HFFc6 (cell line): ENCODE measurements at places on chromosomes 3 and 15. TPM values are rescaled to one million over a fixed set of nuclear protein-coding genes. Genes with fewer than 3 reads are reported as not detected.

DNA sequence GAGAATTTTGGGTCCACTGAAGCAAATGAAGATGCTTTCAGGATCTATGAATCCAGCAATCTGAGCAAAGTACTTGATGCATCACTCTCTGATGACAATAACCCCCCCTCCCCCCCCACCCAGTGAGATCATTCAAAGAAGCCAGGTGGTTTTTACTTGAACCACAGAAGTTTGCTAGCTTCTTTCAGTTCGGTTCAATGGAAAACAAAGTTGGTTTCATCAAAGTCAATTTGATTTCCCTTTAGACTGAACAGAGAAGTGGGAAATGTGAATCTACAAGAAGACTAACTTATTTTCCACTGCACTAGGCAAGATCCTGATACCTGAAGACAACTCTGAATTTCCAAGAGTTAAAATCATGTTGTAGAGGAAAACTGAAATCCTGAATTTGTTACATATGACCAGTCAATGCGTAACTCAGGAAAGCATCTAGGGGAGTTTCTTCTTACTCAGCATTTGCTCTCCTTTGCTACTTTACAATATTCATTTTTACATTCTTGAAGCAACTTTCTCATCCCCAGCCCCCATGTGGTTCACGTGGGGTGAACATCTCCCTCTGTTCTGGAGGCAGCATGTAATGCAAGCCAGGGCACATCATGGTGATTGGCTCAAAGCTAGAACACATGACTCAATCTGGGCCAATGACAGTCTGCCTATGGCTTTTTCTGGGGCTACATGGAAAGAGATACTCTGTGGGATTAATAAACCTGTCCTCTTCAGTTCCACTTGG is 572.6 kb downstream of the FOXP1 start:
- no peak for DNase-seq

- no peak for DNase-seq
Measured at GRCh38 chr3:162443376-162443775, 946.8 kb downstream of the OTOL1 start.

GRCh38 chr3:107894998-107895397 is 195.8 kb downstream of the CD47 start:
- no peak for DNase-seq

GRCh38 chr15:61534986-61535385 is 305.9 kb upstream of the RORA start:
- DNase-seq: no peak

DNA sequence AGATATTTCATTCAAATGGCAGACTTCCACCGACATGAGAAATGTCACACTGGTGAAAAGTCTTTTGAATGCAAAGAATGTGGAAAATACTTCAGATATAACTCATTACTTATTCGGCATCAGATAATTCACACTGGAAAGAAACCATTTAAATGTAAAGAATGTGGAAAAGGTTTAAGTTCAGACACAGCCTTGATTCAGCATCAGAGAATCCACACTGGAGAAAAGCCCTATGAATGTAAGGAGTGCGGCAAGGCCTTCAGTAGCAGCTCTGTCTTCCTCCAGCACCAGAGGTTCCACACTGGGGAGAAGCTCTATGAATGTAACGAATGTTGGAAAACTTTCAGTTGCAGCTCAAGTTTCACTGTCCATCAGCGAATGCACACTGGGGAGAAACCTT is 8.6 kb upstream of the ZNF621 start:
- DNase-seq: peak; percentile 15

DNA sequence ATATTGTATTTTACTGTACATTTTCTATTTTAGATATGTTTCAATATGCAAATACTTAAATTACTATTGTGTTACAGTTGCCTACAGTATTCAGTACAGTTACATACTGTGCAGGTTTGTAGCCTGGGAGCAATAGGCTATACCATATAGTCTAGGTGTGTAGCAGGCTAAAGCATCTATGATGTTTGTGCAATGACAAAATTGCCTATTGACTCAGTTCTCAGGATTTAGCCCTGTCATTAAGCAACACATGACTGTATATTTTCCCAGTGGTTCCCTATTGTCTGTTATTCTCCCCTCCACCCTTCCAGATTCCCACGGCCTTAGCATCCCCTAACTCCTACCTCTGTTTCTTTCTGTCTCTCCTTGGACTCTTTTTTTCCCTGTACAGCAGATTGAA is 10.7 kb downstream of the MOBP start:
- no peak for DNase-seq

GRCh38 chr3:143450632-143451031 is 331.1 kb downstream of the CHST2 start:
- no peak for DNase-seq

GRCh38 chr15:41465822-41466421 is 27.8 kb upstream of the ITPKA start:
- peak; percentile 19 for DNase-seq

- DNase-seq: no peak
Measured at GRCh38 chr3:134880431-134880830, 85.4 kb downstream of the EPHB1 start.

- DNase-seq: no peak
Measured at GRCh38 chr3:43478118-43478785, 143.6 kb downstream of the ANO10 start.

GRCh38 chr15:35888815-35889214 is 342.9 kb upstream of the DPH6 start:
- DNase-seq: no peak

DNA sequence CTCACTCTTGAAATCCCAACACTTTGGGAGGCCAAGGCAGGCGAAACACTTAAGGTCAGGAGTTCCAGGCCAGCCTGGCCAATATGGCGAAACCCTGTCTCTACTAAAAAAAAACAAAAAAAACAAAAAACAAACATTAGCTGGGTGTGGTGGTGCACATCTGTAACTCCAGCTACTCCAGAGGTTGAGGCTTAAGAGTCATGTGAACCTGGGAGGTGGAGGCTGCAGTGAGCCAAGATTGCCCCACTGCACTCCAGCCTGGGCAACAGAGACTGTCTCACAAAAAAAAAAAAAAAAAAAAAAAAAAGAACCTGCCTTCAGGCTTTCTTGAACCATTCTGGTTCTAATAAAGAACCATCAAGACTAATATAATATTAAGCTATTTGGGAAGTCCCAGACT is 16.5 kb downstream of the ARPP19 start:
- DNase-seq: no peak

GRCh38 chr15:78149805-78150751 is 916 bp downstream of the IDH3A start:
- no peak for DNase-seq

DNA sequence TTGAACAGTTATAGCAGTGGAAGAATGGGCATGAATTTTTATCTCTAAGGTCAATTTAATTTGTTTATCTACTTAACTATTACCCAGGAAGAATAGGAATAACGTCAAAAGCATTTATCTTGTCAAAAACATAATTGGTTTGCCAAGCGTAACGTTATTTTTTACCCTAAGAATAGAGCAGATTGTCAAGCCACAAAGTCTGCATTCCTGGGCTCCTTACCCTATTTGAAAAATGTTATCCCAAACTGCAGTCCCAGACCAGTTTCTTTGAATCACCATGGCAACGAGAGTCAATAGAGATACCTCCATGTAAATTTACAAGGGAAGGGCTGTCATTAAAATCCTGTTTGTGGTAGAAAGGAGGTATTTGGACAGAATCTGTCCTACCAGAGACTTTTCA is 61.1 kb downstream of the CPNE4 start:
- DNase-seq: no peak

- DNase-seq: no peak
Measured at GRCh38 chr3:67291287-67292252, 293.5 kb downstream of the KBTBD8 start.

GRCh38 chr3:27533261-27533607 is 49.0 kb upstream of the SLC4A7 start:
- no peak for DNase-seq

DNA sequence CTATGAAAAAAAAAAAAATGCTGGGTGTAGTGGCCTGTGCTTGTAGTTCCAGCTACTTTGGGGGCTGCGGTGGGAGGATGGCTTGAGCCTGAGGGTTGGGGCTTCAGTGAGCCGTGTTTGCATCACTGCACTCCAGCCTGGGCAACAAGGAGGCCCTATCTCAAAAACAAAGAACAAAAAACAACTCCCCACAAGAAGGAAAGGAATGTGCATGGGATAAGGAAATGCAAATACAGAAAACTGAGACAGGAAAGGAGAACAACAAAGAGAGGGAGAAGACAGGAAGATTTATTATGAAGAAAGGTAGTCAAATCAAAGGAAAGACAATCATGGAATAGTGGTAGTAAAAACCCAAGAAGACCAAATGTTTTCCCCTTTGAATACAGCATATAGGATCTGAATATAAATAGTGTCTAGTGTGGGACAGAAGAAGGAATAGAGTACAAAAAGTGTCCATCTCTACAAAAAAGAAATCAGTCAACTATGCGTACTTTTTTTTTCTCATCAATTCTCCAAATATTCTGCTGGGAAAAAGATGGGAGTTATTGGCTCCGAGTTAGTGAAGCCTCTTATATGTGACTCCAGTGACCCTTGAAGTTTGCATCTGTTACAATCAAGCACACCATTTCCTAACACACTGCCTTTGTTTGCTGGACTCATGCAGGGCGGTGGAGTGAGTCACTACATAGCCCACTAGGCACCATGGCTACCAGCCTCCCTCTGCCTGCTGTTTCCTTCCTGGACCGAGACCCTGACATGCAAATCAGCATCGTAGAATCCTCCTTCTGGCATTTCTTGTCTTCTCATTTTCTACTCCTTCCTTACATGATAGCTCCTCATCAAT is 101.2 kb upstream of the PTX3 start:
- peak; percentile 16 for DNase-seq

DNA sequence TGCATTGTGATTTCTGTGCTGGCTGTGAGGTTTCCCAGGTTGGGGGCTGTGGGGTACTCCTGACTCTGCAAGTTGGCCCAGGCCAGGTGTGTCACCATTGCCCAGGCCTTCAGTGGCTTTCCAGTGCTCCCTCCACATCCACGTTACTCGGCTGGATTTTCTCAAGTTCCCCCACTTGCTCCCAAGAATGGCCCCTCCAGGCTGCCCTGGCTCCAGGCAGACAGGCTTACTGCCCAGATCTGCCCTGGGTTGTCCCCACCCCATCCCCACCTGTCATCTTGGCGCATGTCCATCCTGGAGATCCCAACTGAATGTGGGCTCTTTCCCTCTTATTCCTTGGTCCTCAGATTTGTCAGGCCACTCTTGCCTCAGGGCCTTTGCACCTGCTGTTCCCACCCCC is 3.6 kb downstream of the APBA2 start:
- DNase-seq: no peak

DNA sequence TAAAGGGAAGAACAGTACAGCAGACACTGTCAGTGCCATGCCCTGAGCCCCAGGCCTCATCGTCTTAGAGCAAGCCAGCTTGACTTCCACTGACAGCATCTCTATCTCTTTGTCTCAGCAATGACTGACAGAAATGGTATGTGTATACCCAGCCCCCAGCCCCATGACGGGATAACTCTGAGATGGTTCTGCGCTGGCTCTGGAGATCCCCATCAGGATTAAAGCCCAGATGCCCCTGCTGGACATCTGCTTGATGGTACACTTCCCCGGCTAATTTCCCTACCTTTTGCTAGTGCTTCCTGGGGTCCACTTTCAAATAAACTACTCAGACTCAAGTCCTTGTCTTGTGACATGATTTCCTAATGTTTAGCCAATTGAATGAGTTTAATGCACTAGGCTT is 7.6 kb downstream of the NMNAT3 start:
- DNase-seq: no peak

- DNase-seq: no peak
Measured at GRCh38 chr3:112627419-112627818, 13.5 kb downstream of the CCDC80 start.

GRCh38 chr3:68764554-68764953 is 167.8 kb downstream of the TAFA4 start:
- no peak for DNase-seq

DNA sequence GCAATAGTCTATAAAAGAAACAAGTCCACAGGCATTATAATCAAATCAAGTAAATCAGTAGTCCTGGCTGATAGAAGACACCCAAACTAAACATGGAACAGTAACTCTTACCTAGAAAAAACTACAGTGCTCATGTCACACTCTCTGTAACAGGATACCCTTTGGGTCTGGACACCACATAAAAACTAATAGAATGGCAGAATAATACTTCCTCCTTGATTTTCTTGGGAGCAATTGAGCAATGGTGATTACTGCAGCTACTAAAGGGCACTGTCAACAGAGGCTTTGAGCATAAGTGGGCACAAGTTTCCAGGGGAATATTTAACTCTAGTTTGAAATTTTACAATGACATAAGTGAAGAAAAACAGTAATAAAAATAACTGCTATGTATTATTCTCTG is 59.5 kb downstream of the GLB1 start:
- DNase-seq: no peak

- DNase-seq: no peak
Measured at GRCh38 chr3:195030791-195031321, 240.1 kb downstream of the XXYLT1 start.

GRCh38 chr3:192130534-192131132 is 596.7 kb downstream of the FGF12 start:
- peak; percentile 56 for DNase-seq

DNA sequence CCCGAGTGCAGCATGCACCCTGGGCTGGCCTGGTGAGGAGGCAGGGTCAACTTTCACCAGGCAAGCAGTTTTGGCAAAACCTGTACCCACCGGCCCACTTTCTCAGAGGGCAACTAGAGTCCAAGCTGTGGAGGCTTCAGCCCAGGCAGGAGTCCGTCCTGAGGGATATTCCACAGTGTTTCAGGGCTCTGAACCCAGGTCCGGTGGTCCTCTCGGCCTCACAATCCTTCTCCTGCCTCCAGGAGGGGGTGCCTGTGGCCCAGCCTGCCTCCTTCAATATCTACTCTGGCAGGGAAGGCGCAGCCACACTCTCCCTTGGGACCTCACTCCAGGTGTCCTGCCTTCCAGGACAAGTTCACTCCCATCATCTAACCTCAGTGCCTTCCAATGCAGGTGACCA is 3.9 kb downstream of the PLA2G4E start:
- DNase-seq: no peak

- no peak for DNase-seq
Measured at GRCh38 chr15:35540021-35540420, 5.9 kb downstream of the DPH6 start.

CYP8B1 gene
- not detected in 3 replicates for total RNA-seq

PLOD2 gene
- 202 to 355 TPM (median 343 TPM) in 3 replicates for total RNA-seq

ITIH4 gene
- 0.55 to 0.77 TPM in 2 of 3 replicates, not detected in the other for total RNA-seq

GRK7 gene
- total RNA-seq: not detected in 3 replicates

CCDC39 gene
- total RNA-seq: not detected in 3 replicates

SCAMP2 gene
- total RNA-seq: 78.8 to 89.8 TPM (median 84.5 TPM) in 3 replicates

SLC6A1 gene
- not detected in 3 replicates for total RNA-seq

KBTBD13 gene
- total RNA-seq: not detected in 2 replicates

ATP10A gene
- 31.0 to 39.1 TPM (median 32.6 TPM) in 3 replicates for total RNA-seq

FURIN gene
- total RNA-seq: 75.6 to 80.2 TPM (median 79.1 TPM) in 3 replicates
